Activated CD4-positive, alpha-beta T cell treated with anti-CD3 and anti-CD28 coated beads, Interleukin-2, Interleukin-4, amounts not matched to agents 100 ng/mL and 50 ng/mL, durations not matched to agents 16 hours and 8 hours (primary cell): ENCODE measurements at places on chromosomes 12 and 14.

DNA sequence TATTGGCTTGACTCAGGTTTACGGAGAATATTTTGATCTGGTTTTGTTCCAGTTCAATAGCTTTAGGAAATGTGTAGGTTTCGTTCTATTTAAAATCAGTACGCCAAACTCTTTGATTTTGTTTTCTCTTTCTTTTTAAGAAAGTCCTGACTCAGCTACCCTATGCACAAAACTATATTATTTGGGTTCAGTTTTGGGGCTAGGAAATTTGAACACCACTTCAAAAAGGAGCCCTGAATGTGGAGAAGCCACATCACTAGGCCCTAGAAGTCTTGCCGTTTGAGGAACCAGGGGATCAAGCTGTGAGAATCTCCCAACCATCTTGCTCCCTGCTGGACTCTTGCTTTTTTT lies 168.2 kb upstream of the BCL2L14 start:
- DNase-seq = no peak

GRCh38 chr12:93836620-93837260 lies 159.6 kb downstream of the CRADD start:
- DNase-seq = no peak

DNA sequence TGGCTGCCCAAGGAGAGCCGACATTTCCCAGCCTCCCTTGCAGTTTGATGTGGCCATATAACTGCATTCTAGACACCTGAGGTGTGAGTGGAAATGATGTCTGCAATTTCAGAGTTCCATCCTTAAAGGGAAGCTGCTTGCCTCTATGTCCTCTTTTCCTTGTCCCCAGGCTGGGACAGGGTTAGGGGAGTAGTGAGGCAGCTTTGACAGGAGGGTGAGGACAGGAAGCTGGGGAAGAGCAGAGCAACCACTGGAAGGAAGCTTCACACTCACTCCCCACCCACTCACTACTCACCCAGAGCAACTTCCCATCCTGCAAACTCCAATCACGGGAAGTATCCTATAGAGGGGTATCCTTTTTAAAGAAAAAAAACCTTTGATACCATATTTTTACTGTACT lies 28.9 kb upstream of the LTA4H start:
- no peak for DNase-seq

DNA sequence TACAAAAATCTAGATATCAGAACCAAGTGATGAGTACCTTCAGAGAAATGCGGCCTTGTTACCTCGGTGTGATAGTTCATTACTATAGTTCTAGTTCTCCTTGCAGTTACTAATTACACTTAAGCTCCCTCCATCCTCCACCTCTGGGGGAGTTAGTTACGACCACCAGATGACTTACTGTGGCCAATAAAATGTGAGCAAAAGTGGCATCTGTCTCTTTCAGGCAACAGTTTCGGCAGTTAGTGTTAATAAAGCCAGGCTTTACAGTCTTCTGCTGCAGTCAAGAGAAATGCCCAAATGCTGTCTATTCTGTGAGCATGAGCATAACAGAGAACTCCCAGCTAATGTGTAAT lies 6.0 kb downstream of the TXNDC16 start:
- no peak for DNase-seq

DNA sequence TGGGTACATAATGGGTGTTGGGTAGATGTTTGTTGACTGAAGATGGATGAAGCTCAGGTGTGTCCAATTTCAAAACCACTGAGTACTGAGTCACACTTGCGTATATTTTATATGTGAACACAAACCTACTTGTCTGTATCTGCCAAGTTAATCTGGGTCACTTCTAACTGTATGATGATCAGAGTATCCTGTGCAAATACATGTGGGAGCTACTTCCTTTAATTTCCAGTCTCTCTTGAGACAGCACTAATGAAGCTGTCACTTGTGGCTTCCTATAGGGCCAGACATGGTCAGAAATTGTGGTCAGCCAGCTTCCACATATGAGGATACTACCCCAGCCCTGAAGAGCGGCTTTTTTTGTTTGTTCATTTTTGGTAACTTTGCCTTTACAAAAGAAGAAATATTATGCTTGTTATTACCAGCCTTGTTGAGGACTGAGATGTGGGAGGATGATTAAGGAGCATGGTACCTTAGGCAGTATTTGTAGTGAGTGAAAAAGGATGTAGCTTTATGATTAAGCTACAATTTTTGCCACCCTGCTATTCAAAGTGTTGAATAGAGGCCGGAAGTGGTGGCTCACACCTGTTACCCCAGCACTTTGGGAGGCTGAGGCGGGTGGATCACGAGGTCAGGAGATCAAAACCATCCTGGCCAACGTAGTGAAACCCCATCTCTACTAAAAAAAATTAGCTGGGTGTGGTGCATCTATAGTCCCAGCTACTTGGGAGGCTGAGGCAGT lies 32.4 kb downstream of the PLXNC1 start:
- no peak for DNase-seq

GRCh38 chr12:27142101-27142721 lies 59.8 kb upstream of the C12orf71 start:
- peak; percentile 66 for DNase-seq

DNA sequence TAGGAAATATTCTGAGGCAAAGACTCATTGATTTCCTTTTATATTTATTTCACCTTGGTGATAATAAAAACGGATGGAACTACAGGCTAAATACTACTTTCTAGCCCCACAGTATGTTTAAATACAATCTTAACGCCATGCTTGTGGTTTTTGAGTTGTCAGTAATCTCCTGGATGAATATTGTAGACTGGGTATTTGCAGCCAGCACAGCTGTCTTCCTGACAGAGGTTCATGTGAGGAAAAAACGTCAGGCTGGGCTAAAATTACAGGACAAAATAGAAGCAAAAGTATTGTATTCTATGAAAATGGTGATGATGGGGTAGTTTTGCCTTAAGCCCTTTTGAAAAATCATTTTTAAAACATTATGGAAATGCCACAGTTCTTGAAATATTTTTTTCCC lies 140.9 kb downstream of the CCDC91 start:
- no peak for DNase-seq

DNA sequence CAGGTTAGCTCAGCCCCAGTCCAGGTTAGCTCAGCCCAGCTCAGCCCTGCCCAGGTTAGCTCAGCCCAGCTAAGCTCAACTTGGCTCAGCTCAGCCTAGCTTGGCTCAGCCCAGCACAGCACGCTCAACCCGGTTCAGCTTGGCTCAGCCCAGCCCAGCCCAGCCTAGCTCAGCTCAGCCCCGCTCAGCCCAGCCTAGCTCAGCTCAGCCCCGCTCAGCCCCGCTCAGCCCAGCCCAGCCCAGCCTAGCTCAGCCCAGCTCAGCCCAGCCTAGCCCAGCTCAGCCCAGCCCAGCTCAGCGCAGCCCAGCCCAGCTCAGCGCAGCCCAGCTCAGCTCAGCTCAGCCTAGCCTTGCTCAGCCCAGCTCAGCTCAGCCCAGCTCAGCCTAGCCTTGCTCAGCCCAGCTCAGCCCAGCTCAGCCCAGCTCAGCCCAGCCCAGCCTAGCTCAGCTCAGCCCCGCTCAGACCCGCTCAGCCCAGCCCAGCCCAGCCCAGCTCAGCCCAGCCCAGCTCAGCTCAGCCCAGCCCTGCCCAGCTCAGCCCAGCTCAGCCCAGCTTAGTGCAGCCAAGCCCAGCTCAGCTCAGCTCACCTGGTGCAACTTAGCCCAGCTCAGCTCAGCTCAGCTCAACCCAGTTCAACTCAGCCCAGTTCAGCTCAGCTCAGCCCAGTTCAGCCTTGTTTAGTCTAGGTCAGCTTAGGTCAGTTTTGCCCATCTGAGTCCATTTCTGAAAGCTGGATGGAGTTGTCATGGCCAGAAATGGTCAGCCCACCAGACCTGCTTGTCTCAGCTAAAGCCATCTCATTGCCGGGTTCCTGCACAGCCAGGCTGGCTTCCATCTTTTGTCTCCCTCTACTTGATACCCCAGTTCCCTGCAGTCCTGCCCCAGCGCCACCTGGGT lies 333.6 kb downstream of the TMEM121 start:
- peak; percentile 58 for DNase-seq

DNA sequence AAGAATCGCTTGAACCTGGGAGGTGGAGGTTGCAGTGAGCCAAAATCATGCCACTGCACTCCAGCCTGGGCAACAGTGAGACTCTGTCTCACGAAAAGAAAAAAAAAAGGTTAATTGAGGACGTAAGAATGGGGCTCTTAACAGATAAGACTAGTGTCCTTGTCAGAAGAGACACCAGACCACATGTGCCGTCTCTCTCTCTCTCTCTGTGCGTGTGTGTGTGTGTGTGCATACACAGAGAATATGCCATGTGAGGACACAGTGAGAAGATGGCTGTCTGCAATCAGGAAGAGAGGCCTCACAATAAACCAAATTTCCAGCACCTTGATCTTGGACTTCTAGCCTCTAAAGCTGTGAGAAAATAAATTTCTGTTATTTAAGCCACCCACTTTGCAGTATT lies 11.7 kb upstream of the ERC1 start:
- DNase-seq = no peak

- no peak for DNase-seq
Measured at GRCh38 chr12:69007855-69008351, 74.9 kb upstream of the CPM start.

GRCh38 chr12:54306925-54307741 lies 6.3 kb upstream of the NFE2 start:
- no peak for DNase-seq

DNA sequence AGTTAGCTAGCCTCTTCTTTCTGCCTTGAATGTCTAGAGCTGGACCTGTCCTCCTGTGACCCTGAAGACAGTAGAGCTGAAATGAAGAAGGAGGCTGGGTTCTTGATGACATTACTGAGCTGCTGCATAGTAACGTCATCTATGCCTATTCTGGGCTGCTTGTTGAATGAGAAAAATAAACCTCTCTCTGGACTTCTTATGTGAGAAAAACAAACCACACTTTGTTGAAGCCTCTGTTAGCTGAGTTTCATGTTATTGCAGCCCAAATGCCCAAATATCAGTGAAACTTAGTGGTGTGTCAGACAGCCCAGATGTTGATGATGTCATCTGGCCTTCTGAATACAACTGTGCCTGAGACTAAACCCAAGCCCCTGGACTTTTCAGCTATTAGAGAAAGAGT lies 67.0 kb upstream of the MAX start:
- DNase-seq = peak; percentile 36

DNA sequence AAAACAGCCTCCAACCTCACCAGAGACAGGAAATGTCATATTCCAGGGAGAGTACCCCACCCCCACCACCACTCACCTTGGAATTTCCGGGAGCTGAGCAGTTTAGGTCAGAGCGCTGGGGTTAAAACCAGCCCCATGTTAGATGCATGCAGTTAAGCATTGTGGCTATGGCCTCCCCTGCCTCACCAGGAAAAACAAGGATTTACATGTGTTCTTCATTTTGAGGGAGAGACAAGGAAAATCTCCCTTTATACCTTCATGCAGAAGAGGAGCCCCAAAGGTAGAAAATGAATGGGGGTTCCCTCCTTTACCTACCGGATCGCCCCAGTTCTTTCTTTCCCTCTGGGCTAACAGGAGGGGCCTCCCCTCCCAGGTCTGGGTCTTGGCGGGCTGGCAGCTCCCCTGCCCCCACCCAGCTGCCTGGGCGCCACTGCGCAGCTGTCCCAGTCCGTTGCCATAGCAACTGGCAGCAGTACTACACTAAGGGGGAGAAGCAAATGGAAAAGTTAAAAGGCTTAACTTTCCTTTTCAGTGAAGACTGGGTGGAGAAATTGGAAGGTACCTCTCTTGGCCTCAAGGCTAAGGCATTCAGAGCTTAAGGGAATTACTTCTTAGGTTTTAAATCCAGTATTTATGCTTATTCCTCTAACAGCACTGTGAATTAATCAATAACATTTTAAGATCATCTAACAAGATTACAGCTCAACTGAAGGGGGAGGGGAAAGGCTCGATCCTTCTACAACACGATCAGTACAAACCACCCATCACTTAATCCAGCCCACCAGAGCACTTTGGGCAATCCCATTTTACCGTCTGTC lies 20.5 kb downstream of the CBX5 start:
- DNase-seq = no peak

GRCh38 chr14:33259764-33260163 lies 321.1 kb downstream of the NPAS3 start:
- DNase-seq = no peak

DNA sequence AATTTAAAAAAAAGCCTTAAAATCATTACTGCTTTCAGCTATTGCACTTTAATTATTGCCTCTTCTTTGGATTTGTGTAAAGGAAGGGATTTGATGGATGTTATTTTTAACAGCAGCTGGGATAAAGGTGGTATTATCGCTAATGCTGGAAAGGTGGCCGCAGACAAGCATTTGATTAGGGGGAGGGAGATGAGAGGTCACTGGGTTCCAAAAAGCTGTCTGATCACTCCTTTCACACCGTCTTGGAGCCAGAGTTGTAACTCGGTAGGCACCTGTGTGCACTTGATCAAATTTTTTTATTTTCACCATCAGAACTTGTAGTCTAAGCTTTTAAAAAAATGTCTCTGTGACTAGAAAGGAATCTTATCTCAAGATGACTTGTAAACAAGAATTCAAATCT lies 99.8 kb downstream of the AKAP6 start:
- DNase-seq = no peak

DNA sequence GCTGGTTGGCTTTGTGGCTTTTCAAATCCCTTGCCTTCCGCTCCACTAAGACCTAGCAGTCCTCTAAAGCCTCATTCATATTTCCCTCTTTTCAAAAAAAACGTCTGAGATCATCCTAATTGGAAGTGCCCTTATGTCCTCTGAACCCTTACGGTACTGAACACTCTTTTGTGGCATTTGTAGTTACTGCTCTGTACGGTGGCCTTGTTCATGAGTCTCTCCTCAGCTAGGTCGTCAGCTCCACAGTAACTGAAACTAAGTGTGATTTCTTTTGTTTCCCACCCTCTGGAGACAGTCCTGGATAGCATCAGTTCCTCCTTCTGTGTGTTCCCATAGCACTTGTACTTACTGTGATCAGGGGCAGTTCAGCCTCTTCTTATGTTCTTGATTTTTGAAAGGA lies 49.7 kb downstream of the DAAM1 start:
- DNase-seq = no peak

DNA sequence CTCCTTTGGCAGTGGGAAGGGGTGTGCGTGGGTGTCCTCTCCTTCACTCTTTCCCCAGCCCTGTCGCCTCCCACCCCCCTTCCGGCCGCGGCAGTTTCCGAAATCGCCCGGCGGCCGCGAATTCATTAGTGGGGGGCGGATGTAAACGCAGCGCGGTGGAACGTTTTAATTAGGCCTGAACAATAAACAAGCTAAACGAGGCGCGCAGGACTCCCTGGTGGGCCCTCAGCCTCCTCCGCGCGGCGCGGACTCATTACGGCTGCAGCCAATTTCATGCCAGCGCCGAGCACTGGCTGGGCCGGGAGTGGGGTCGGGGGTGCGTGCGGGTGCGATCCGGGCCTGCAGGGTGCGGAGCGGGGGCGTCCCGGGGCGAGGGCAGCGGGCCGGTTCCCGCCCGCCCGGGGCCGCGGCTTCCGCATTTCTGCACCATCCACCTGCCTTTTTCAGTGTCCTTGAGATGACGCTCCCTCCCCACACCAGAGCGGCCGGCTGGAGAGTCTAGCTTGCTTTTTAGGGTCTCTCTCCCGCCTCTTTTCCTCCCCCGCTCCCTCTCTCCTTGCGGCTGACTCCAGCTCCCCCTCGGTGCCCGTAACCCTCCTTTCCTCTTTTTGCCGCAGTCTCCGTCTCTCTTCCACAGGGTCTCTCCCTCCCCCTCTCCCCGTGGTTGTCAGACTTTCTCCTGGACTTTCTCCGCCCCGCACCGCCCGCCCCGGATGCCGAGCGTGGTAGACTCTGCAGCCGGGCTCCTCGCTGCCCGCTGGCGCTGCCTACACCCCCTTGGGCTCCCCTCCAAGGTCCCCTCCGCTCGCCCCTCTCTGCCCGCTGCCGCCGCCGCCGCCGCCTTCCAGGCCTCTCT lies at the start of gene CISTR:
CISTR (minus strand) TSS at position 644 of the 856 bp plus-strand sequence.
- DNase-seq = no peak
